Activated naive CD8-positive, alpha-beta T cell treated with anti-CD3 and anti-CD28 coated beads for 36 hours (primary cell): ENCODE measurements at places on chromosomes 1 and 21. TPM values are rescaled to one million over a fixed set of nuclear protein-coding genes. Genes with fewer than 3 reads are reported as not detected.

KIF21B gene
- 55.7 TPM for total RNA-seq

DNA sequence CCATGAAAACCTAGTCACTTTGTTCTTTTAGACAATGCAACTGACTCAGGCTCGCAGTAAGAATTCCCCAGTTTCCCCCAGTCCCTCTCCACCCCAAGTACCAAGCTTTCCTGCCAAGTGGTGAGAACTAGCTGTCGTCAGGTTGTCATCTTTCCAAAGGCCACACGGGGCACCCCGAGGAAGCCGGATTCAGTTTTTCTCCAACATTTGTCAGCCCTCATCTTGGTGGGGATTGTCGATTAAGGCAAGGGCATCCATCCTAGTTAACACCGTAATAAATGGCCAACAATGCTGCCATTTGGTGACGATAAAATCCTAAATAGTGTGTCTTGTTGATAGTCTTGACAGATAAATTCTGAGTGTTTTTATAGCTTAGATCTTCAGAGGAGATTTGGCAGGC is 55.9 kb upstream of the PROX1 start:
- no peak overlapping the region for H3K27ac ChIP-seq
- DNase-seq, result no peak
- no peaks in the 10 kb centered on the region for H3K36me3 ChIP-seq
- no peaks in the 10 kb centered on the region for H3K4me1 ChIP-seq
- H3K27me3 ChIP-seq, result no peaks in the 10 kb centered on the region

- H3K4me3 ChIP-seq, result no peak overlapping the region
- H3K4me1 ChIP-seq, result peaks cover 40% of the 10 kb centered on the region
- no peaks in the 10 kb centered on the region for H3K36me3 ChIP-seq
These were observed 6.8 kb upstream of the IL24 start for GRCh38 chr1:206890125-206891060.

GRCh38 chr1:1357871-1358432 is 403 bp downstream of the MXRA8 start:
- H3K4me3 ChIP-seq, result no peak overlapping the region
- peaks cover 13% of the 10 kb centered on the region for H3K27me3 ChIP-seq
- DNase-seq, result no peak

- no peaks in the 10 kb centered on the region for H3K36me3 ChIP-seq
- no peak overlapping the region for H3K4me3 ChIP-seq
- no peak overlapping the region for H3K27ac ChIP-seq
- H3K4me1 ChIP-seq, result peaks cover 4% of the 10 kb centered on the region
- no peak for DNase-seq
- peaks cover 22% of the 10 kb centered on the region for H3K27me3 ChIP-seq
These were observed 60.0 kb upstream of the TMPRSS2 start for GRCh38 chr21:41567901-41568510.

LCE1B gene
- not detected for total RNA-seq

STXBP3 gene
- 34.0 TPM for total RNA-seq

GRCh38 chr21:14825514-14825974 is 239.3 kb downstream of the NRIP1 start:
- peaks cover 2% of the 10 kb centered on the region for H3K36me3 ChIP-seq
- H3K4me3 ChIP-seq, result no peak overlapping the region
- peaks cover 12% of the 10 kb centered on the region for H3K4me1 ChIP-seq
- no peak overlapping the region for H3K27ac ChIP-seq
- no peaks in the 10 kb centered on the region for H3K27me3 ChIP-seq

RXFP4 gene
- total RNA-seq, result 0.16 TPM
